Fibroblast of lung (primary cell): ENCODE measurements at places on chromosomes 1 and 21. TPM values are rescaled to one million over a fixed set of nuclear protein-coding genes. Genes with fewer than 3 reads are reported as not detected.

DNA sequence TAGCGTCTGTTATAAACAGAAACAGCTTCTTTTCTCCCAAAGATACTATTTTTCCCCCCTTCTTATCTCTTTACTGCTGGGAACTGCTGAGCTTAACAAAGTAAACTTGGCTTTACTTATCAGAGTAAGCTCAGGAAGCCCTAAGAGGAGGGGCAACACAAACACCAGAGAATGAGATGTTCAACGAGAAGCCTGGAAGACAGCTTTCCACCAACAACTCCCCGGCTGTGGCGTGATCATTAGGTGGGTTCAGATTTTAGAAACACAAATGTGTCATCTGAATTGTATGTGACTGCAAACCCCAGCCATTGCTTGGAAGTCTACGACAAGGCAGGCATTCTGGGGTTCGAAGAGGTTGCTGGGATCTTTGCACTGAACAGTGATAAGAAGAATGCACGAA is 181.2 kb upstream of the ESRRG start:
- no peak for DNase-seq

DNA sequence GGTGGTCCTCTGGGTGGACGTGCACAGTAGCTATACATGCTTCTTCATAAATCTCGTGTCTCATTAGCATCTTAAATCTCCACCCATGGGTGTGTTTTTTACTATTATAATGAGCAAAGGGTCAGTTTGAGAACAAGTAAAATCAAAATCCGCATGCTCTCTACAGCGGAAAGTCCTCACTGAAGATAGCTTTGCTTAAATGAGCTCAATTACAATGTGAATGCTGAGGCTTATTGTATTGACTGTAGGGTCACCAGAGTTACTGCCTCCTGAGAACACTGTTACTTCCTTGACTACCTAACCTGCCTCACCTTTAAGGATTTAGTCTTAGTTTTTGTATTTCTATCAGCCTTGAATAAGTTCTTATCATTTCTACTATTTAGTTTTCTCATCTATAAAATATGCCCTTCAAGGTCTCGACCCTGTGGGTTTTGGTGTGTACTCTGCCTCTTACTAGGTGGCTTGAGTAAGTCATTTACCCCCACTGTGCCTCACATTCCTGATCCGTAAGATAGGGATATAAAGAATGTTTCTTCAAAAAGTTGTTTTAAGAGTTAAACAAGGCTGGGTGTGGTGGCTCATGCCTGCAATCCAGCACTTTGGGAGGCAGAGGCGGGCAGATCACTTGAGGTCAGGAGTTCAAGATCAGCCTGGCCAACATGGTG is 7.9 kb downstream of the SLAMF7 start:
- DNase-seq, result no peak

DNA sequence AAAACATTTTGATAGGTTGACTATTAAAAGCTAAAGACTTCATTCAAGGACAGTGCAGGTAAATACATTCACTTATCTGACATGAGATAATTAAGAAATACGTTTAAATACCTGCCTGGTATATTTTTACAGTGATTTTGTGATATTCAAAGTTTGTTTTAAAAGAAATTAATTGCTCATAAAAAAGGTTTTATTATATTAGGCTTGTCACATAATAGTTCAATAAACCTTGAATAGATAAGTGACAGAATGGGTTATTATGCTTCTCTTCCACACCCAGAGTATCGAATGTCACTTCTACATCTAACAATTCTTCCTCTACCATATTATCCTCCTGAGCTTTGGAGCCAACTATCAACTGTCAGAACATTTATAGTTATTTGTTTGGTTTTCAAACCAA is 60.0 kb downstream of the LTN1 start:
- no peak for DNase-seq

- DNase-seq, result no peak
These were observed 1.1 kb upstream of the BSND start for GRCh38 chr1:54997711-54997986.

- DNase-seq, result no peak
These were observed 664.7 kb upstream of the NEGR1 start for GRCh38 chr1:72946903-72947499.

GRCh38 chr1:211356723-211357407 is 30.2 kb downstream of the TRAF5 start:
- peak; percentile 85 for DNase-seq

DNA sequence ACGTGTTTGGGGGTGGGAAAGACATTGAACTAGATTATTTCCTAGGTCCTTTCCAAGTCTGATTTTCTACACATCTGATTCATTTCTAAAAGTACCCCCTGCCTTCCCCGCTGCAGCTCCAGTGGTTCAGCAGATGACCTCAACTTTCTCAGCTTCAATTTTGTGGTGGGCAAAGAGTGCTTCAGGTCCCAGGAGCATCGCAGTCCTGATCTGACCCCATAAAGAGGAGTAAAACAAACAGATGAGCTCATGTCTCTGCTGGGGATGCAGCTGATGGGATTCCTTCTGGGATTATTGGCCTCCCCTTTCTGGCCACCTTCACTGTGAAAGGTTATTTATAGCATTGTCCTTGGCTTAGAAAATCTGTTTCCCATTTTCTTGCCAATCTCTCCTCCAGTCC is 337.0 kb upstream of the PLXNA2 start:
- DNase-seq, result no peak

DNA sequence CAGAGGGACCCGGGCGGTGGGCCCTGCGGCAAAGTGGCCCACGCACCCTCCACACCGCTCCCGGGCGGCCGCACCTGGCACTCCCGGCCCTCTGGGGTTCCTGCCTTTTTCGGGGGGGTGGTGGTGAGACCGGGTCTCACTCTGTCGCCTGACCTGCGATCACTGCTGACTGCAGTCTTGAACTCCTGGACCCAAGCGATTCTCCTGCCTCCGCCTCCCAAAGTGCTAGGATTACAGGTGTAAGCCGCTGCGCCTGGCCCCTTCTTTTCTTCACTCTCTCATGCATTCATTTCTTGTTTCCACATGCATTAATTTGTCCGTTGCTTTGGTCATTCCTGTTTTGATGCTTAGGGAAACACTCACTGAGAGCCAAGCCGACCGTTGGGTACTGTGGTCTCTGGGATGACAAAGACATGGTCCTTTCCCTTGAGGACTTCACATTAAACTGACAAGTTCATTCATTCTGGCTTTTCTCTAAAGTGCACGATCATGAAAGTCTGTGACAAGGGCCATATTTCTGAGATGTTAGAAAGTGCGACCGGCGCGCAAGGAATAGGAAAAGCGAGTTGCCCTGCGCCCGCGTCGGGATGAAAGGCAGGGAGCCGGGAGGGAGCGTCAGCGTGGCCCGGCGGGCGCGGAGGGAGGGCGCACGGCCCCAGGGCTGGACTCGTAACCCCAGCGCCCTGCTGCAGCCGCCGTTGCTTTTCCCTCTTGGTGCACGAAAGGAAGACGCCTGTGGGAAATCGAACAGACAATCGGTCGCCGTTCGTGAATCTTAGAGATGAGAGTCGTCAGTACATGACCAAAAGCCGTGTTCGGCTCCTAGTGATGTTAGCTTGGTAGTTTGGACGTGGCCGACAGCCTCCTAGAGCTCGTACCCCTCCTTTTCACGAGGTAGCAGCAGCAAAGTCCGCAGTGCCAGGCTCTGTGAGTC is 1.0 kb upstream of the MCOLN2 start:
- DNase-seq, result peak; percentile 14

- DNase-seq, result peak; percentile 96
These were observed 21.1 kb upstream of the EPHB2 start for GRCh38 chr1:22689505-22689904.

DNA sequence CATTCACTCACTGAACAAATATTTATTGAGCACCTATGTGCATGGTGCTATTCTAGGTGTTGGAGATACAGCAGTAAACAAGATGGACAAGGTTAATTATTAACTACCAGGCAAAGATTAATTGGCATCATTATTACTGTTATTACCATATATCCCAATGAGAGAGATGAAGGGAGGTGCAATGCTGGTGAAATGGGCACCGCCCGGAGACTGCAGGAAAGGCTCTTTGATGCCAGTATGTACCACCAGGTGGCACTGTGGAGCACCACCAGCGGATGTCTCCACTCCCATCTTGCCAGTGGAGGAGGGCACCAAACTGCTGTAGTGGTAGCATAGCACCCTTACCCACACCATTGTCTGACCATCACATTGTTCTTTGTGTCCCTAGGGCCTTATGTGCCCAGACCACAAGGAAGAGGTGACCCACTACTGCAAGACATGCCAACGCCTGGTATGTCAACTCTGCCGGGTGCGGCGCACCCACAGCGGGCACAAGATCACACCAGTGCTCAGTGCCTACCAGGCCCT is 3.0 kb downstream of the TRIM46 start:
- DNase-seq, result peak; percentile 71

- DNase-seq, result no peak
These were observed 13.8 kb downstream of the KNCN start for GRCh38 chr1:46537651-46538050.

- DNase-seq, result peak; percentile 85
These were observed 2.8 kb upstream of the ZC3H12A start for GRCh38 chr1:37471345-37472231.

DNA sequence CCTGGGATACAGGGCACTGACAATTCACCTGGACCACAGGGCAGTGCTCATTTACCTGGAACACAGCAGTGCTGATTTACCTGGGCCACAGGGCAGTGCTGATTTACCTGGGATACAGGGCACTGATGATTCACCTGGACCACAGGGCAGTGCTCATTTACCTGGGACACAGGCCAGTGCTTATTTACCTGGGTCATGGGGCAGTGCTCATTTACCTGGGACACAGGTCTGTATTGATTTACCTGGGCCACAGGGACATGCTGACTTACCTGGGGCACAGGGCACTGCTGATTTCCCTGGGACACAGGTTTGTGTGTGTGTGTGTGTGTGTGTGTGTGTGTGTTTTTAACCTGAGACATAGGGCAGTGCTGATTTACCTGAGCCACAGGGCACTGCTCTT is 261.7 kb downstream of the MATN1 start:
- no peak for DNase-seq

Gene BMP8A
- 0.26 and 0.33 TPM in 2 replicates for total RNA-seq

Gene PGBD5
- total RNA-seq, result 0.17 and 0.51 TPM in 2 replicates

Gene ESPN
- not detected in 2 replicates for total RNA-seq

Gene RAB42
- total RNA-seq, result 4.1 and 5.8 TPM in 2 replicates

Gene KIAA0040
- under 0.01 and 0.17 TPM in 2 replicates for total RNA-seq

Gene RHOC
- 386 and 484 TPM in 2 replicates for total RNA-seq

Gene C1orf185
- total RNA-seq, result not detected in 2 replicates
